ENCODE measurements at places on chromosomes 11 and 22.

DNA sequence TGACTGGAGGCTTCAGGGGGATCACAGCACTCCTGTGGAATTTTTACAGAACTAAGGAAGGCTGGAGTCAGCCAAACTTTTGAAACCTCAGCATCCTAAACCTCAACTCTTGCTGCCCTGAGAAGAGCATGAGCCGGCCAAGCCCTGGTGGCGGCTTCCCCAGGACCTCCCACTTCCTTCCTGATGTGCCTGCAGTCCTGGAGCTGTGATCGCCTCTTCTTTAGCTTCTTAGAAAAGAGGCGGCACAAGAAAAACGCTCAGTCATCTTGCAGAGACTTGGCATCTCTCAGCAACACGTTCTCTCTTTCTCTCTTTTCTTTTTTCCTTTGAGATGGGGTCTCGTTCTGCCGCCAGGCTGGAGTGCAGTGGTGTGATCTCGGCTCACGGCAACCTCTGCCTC is 40.4 kb upstream of the AMPD3 start:
- no peak for DNase-seq

DNA sequence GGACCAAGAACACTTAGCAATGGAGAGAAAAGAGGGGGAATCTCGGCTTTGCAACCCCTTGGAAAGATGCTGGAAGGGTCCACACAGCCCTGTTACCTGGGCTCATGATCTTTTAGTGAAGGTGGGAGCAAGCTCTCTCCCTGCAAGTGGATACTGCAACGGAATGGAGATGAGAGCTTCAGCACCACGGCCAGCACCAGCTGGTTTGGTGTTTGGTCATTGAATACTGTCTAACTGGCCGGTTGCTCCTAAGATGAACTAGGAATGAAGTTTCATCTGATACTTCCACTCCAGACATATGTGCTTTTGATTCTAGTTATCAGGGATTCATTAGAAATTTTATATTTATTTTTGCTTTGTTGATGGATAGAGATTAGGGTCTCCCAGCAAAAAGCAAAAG is 16.3 kb downstream of the HTR3A start:
- DNase-seq, result no peak

DNA sequence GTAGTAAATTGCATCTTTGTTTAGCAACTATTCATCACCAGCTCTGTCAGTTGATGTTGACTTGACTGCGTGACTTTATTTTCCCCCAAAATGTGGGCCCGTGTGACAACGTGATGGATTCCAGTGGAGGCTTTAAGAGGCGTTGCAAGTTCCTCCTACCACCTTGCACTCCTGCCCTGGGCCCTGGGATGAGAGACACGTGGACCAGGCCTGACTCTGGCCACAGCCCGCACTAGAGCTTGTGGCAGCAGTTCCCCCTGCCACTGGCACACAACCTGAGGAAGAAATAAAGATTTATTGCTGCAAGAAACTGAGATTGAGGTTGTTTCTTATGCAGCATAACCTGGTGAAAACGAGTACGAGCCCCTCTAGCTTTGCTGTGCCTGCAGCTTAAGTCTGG is 31.9 kb downstream of the RASD2 start:
- DNase-seq, result no peak

DNA sequence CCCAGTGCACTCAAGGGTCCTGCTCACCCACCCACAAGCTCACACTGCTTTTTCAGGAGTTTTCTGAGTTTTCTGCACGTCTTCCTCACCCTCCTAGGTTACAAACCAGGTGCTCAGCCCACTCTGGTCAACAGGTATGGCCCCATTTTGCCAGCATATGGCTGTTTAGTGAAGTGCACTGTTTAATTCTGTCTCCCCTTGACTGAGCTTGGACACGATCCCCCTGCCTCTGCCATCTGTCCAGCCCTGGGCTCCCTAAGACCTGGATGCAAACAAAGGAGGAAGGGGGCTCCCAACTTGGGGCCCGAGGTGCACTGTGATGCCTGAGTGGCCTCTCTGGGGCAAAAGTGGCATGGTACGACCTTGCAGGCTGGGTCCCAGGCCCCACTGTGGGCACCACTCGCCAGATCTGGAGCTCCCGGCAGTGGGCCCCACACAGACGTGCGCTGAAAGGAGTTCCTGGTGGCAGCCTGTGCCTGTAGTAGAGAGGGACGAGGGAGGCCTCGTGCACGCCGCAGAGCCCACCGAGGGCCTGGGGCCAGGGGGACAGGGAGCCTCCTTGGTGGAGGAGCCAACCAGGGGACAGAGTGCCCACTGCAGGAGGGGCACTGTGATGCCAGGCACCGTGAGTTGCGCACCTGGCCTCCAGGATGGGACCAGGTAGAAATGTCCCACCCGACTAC is 37.3 kb upstream of the COMT start:
- no peak for DNase-seq
